ENCODE measurements at places on chromosomes 5 and 9.

DNA sequence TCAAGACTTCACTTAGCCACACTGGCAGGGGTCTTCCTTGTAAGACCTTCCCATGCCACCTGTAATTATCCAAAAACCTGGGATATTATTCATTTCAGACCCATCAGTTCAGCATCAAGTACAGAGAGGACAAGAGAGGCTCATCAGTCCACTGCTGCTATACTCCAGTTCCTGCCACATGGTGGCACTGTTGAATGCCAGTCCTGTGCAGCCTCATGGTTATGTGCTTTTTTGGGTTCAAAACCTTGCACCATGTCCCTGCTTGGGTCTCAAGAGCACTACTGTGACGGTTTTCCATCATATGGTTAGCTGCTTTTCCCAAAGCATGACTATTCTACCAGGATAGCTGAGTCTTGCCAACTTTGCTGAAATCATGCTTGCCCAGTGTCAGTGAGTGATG lies 8.5 kb downstream of the PTGS1 start:
- DNase-seq: no peak

DNA sequence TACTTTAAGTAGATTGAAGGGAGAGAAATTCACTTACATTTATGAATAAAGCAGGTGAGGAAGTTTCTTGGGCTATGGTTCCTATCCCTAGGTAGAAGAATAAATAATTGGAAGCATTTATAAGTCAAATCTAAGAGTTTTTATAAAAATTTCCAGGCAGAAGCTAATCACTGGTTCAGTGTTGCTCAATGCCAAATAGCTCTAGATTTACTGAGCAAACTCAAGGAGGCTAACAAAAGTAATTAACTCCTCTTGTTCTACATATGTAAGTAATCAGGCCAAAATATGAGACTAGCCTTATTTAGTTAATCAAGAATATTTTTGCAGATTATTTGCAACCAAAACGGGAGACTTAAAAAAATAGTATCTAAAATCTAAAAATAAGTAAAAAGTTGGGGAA lies 472.3 kb downstream of the PLK2 start:
- no peak for DNase-seq

GRCh38 chr9:87139099-87139730 lies 191.9 kb upstream of the GAS1 start:
- no peak for DNase-seq

DNA sequence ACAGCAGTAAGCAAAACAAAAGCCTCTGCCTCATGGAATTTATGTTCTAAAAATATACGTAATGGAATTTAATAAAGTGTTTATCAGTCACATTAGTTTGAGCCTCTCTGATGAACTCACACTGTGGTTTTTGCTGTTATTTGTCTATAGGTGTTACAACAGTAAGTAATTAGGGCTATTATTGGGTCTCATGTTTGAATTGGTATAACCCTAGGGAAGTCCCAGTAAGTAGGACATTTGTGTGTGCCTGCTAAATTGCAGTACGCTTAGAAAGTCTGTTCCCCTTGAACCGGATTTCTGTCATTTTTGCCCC lies 197.6 kb downstream of the NR3C1 start:
- no peak for DNase-seq

DNA sequence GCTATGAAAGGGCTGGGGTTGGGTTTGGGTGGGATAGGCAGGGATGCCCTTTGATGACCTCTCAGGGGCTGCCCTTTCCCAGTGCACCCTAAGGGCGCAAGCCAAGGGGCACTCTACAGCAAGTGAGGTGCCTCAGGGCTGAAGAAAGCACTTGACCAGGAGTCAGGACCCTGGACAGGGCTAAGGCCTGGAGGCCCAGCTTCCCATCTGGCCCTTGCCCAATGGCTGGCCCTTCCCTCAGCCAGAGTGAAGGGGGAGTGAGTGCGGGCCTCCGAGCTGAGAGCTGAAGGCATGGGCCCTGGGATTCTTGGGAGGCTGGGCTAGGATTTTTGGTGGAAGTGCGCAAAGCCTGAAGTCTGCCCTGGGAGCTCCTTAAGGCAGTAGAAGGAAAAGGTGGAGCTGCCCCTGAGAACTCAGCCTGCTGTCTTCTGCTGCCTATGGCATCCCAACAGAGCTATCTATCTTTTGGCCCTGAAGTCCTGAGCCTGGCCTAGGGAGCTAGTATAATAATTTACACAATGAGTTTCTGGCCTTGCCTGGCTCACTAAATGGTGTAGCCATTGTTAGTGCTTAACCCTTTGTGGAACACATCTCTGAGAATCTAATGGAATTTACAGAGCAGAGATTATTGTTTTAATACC lies 16.4 kb downstream of the JADE2 start:
- DNase-seq: no peak

GRCh38 chr5:117131876-117132275 lies 557.3 kb upstream of the SEMA6A start:
- DNase-seq: no peak

DNA sequence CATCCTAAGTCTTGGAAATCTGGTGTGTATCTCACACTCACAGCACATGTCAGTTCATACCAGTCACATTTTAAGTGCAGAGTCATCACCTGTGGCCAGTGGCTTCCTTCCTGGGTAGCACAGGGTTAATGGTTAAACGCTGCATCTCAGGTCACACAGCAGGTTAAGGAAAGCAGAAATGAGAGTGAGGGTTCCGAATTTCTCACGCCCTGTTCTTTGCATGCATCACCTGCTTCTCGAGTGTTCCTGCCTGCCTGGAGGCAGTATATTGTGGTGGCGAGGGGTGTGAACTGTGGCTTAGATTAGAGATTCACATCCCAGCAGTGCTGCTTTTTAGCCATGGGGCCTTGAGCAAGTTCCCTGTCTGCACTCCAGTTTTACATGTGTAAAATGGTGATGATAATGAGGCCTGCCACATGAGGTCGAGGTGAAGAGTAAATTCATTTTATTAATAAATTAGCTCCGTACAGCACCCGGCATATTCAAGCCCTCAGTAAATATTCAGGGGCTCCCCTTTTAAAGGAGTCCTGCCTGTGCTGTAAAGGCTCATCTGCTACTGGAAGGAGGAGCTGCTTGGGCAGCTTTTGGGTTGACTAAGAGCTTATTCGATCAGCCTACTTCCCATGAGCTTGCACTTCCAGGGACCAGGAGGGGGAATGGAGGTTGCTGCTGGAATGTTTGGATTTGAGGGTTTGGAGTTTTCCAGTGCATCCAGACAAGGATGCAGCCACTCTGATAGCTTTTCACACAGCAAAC lies 61.1 kb upstream of the SAP30L start:
- DNase-seq: no peak

DNA sequence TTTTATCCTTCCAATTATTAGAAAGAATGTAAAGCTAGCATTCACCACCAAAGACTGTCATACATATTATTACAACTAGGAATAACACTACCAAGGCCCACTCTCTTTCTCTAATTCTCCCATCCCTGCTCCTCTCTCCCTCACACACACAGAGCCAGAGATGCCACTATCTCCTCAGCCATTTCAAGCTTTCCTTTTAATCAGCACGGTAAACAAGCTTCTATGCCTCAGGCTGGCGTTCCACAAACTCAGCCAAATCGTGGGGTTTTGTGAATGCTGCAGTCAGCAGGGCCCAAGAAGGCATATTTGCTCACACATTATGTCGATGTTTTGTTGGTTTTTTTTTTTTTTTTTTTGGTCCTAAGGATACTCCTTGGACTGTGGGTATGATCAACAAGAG lies 979.9 kb upstream of the DMAC1 start:
- no peak for DNase-seq

- DNase-seq: no peak
These were observed 449 bp upstream of the ADCY2 start for GRCh38 chr5:7395432-7395946.

DNA sequence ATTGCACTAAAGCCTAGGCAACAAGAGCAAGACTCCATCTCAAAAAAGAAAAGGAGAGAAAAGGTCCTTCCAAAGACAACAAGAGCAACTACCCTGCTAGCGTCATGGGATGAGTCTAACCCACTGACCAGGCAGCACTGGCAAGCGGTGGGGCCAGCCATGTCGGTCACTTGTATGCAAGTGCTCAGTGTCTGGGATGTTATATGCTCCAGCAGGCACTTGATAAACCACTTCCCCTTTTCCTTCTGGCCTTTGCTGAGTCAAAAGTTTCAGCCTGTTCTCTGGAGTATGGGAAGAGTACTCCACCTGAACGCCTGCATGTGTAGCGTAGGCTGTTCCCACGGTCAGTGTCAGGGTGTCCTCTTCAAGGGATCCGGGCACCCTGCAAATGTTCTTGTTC lies 9.2 kb upstream of the MXD3 start:
- no peak for DNase-seq

DNA sequence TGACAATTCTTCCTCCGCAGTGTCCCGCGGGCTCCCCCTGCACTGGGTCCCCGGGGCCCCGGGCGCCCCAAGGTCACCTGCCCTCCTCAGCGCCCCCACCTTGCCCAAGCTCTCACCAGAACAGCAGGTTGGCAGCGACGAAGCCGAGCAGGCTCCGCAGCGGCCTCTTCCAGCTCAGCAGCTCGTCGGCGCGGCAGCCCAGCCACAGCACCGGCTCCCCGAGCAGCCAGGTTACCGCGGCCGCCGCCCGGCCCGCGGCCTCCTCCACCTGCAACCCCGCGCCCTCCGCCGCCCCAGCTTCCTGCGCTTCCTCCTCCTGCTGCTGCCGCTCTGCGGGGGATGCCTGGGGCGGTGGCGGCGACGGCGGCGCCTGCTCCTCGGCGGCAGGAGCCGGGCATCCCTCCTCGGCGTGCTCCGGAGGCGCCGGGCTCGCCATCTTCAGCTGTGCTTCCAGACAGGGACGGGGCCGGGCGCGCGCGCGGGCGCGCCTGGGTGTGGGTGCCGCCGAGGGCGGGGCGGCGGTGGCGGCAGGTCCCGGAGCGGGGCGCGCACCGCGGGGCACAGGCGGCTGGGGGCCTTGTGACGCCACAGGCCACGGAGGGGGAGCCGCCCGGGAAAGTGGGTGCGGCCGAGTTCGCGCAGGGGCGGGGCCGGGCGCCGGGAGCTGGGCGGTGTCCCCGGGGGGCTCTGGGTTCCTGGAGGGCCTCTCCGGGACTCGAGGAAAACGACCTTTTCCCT lies at the start of gene RETREG1:
RETREG1 (minus strand) TSS at position 462 of the 738 bp plus-strand sequence; CDS start at position 436, 26 bp downstream.
- DNase-seq: peak; percentile 58

- DNase-seq: no peak
These were observed 69.6 kb downstream of the PTPDC1 start for GRCh38 chr9:94153905-94154304.

GRCh38 chr5:149959406-149960236 lies 937 bp upstream of the SLC26A2 start:
- peak; percentile 24 for DNase-seq

- no peak for DNase-seq
These were observed 179.4 kb upstream of the SPEF2 start for GRCh38 chr5:35438288-35438687.

DNA sequence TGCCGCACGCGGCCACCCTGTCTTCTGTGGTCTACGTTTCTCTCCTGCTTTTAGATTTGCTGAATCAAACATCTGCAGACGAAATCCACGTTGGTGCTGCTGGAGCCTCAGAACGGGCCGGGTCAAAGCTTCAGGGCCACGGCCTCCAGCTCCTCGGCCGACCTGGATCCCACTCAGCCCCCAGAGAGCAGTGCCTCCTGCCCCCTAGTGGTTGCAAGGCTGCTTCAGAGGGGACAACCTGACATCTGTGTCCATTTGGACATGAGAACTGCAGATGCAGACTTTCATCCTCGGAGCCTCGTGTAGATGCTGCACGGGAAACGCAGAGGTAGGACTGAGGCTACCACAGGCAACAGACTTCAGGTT lies 23.0 kb upstream of the SLC6A3 start:
- DNase-seq: no peak

- no peak for DNase-seq
These were observed 4.2 kb downstream of the GCNT1 start for GRCh38 chr9:76463211-76463610.

DNA sequence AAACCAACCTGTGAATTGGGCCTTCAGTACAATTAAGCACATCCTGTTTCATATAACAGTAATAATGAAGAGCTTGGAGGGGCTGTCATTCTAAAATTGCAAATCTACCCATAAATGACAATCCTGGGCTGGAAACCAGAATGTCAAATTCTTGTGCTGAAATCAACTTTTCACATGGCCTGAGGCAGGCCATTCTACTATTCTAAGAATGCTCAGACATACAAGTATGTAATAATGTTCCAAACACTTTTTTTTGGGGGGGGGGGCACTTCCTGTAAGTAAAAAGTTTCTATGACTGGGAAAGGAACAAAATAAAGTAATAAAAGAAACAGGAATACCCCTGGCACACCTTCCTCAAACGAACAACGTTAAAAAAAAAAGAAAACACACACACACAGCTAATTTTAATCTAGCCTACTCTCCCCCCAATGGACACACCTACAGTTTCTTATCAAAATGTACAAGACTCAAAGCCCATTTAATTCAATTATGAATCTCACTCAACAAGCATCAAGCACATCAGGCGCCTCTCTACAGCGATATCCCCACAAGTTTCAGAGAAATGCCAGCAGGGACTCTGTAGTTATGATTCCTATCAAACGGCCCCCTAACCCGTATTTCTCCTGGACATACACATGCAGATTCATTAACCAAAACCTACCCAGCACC lies 1.4 kb downstream of the ETF1 start:
- DNase-seq: no peak

- no peak for DNase-seq
These were observed 1.2 kb upstream of the ADGRV1 start for GRCh38 chr5:90557391-90557790.

DNA sequence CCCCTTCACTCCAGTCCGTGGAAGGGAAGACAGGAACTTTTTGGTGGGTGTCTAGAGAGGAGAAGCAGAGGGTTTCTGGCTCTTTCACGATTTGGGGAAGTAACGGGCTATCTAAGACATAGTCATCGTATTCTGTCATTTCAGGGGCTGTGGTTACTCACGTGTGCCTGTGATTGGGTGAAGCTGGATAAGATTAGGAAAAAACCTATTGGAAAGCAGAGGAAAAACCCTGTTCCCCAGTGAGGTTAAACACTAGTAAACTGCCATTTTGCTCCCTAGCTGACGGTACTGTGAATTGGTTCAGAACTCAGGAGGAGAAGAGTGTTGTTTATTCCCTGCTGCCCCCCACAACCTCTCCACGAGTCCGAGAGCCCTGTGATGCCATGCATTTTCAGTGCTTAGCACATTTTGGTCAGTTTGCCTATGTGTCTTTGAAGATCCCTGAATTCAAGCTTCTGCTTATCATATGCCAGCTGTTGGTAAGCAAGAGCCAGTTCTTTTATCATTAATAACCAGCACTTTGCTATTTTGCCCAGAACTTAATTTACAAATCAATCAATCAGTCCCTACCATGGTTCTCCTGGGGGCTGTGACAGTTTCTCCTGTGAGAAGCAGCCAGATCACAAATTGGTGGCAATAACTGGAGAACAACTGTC lies 45.1 kb upstream of the ROR2 start:
- no peak for DNase-seq

- DNase-seq: no peak
These were observed 7.5 kb downstream of the NR2F1 start for GRCh38 chr5:93590493-93590892.
